ENCODE measurements at places on chromosomes 4 and X.
A peak's percentile ranks its signal among the peaks of the same experiment; 100 is the strongest.

DNA sequence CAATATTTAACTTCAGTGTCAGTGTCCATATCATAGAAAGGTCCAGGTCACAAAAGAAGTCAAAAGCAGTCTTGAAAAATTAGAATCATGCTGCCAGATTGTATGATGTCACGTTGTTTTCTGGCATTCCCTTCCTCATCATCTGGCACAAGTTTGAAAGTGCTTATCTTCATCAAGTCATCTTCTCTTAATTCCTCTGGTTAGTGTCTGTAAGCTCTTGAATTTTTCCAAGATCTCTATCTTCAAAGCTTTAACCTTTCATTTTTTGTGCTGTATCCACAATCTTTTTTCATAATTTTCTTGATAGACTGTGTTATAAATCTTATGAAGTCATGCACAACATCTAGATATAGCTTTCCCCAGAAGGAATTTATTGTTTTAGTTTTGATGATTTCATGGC lies 682.7 kb upstream of the AADAT start:
- DNase-seq: no peak

- DNase-seq: no peak
These were observed 130.7 kb downstream of the NR3C2 start for GRCh38 chr4:148311526-148311925.

DNA sequence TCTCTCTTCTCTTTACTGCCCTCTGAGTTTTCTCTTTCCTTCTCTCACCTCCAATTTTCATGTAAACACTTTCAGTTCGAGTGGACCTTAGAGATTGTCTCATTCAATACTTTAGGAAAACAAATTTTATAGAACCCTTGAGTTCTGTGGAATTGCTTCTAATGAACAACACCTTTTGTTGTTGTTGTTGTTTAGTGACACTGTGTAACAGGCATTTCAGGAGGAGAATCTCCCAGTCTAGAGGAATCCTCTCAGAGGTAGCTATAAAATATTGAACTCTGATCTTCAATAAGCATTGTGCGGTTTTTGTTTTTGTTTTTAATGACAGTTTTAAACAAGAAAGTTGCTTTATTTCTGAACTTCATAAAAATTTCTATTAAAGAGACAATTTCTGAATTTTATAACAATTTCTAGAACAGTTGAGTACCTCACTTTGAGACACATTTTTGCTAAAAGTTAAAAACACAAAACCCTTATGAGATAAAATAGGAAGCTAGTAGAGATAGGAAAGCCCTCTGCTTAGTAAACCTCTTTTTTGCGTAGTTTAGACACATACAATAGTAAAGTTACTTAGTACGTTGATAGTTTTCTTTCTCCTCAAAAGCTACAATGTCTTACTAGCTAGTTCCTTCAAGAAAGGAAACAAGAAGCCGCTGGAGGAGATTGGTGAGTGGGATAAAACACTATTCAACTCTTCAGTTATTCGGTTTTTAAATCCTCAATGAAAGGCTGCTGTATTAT lies 38.8 kb downstream of the CLCN3 start:
- DNase-seq: no peak

GRCh38 chrX:54529552-54530356 lies at the start of gene GNL3L:
TSS of gene GNL3L (plus strand) at chrX:54530219. CDS start at chrX:54532567, 2,348 bp downstream.
- peak; percentile 53 for DNase-seq

Measured in stimulated activated CD8-positive, alpha-beta memory T cell treated with anti-CD3 and anti-CD28 coated beads, Interleukin-4, amount 100 ng/mL, for 1 hour (primary cell).